ENCODE measurements at places on chromosomes 2 and 18. TPM values are rescaled to one million over a fixed set of nuclear protein-coding genes. Genes with fewer than 3 reads are reported as not detected.

The LRRTM4 gene
- 0.36 TPM for total RNA-seq

- H3K4me3 ChIP-seq: peak overlapping the region; percentile 15
- H3K36me3 ChIP-seq: peaks cover 45% of the 10 kb centered on the region
- H3K27ac ChIP-seq: peak overlapping the region; percentile 100
- peaks cover 57% of the 10 kb centered on the region for H3K4me1 ChIP-seq
- no peaks in the 10 kb centered on the region for H3K27me3 ChIP-seq
Observed at GRCh38 chr2:218282173-218282991, 9.9 kb downstream of the TMBIM1 start.

- H3K4me3 ChIP-seq: no peak overlapping the region
- no peaks in the 10 kb centered on the region for H3K36me3 ChIP-seq
- H3K27me3 ChIP-seq: no peaks in the 10 kb centered on the region
Observed at GRCh38 chr2:120401275-120402066, 55.5 kb downstream of the INHBB start.

DNA sequence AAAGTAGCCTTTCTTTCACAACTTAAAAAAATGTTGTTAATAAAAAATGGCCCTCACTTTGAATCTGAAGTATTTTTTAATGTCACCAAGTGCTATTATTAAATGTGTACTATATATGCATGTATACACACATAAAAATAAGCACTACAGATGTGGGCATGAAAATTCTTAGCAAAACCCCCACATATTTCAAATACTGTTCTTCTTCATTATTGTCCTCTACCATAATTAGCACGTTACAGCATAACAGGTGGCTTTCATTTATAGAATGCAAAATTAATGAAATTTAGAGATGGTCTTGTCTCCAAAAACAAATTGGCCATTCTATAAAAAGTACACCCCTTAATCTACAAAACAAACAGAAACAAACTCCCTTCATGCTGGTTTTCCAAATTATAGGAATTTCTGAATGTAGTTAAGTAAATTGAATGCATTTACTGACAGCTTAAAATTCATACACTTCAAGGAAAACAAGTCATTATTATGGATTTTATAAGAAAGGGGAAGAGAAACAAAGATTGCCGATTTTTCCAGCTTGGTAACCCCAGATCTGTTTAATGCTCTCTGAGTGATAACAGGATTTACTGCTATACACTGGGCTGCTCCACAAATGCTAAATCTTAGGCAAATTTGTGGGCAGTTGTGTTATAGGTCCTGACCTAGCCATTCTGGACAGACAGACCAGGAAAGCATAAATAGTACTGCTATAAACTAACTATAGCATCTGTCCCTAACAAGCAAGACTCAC lies 67.2 kb downstream of the SPRED2 start:
- DNase-seq: no peak
- H3K4me3 ChIP-seq: no peak overlapping the region
- no peak overlapping the region for H3K27ac ChIP-seq

The RAB17 gene
- not detected for total RNA-seq

DNA sequence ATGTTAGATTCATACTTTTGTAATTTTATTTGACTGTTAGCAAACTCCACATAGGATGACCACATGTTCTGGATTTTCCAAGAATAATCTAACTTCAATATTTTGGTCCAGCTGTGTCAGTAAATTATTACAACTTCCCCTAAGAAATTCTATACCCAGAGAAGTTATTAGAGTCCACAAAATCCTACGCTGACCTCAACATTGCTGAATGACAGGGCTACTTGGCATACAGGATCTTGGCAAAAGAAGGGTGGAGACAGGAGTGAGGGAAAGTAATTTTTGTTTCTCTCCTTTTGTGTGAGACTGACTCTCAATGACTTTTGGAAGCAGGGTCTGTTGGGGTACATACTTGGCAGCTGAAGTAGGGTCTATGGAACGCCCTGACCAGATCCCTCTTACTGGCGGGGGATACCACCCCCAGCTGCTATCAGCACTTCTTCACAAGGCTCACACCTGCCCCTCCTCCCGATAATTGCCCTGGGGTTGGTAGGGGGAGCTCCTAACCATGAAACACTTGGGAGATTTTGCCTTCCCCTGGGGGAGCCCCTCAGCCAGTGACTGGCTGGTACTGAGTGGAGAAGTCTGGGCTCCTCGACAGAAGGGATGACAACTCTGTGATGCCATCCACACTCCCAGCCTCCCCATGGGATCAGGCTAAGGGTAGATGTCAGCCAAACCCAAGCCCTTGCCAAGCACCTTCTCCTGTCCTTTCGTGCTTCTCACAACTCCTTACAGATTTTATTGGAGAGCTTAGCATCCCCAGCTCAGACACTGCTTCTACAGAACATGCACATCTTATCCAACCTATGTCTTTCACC lies 110.6 kb upstream of the FHL2 start:
- no peak overlapping the region for H3K4me3 ChIP-seq
- DNase-seq: no peak
- H3K4me1 ChIP-seq: peaks cover 19% of the 10 kb centered on the region
- H3K27me3 ChIP-seq: no peaks in the 10 kb centered on the region
- H3K27ac ChIP-seq: peak overlapping the region; percentile 36

DNA sequence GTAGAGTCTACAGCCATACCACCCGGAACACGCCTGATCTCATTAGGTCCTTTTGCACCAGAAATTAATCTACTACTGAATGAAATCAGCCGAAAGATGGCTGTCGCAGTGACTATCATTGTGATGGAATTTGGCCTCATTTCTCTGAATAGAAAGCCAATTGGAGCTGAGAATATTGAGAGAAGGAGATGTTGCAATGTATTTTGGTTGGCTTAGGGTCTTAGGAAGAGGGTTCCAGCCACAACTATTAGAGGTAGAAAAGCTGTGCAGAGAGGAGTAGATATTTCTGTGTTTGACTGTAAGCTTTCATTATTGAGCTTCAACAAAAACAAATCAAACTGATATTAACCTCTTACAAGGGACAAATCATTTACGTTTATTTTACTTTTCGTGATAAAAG lies 98.1 kb downstream of the THSD7B start:
- H3K4me3 ChIP-seq: no peak overlapping the region
- H3K27ac ChIP-seq: no peak overlapping the region
- H3K4me1 ChIP-seq: no peaks in the 10 kb centered on the region
- H3K36me3 ChIP-seq: no peaks in the 10 kb centered on the region
- DNase-seq: no peak

GRCh38 chr18:54392543-54393023 lies 34.9 kb downstream of the C18orf54 start:
- H3K4me3 ChIP-seq: no peak overlapping the region
- no peaks in the 10 kb centered on the region for H3K36me3 ChIP-seq
- no peak for DNase-seq
- H3K27ac ChIP-seq: no peak overlapping the region

- H3K27me3 ChIP-seq: peaks cover 2% of the 10 kb centered on the region
- H3K4me3 ChIP-seq: no peak overlapping the region
- H3K4me1 ChIP-seq: no peaks in the 10 kb centered on the region
Observed at GRCh38 chr2:238684362-238685326, 163.2 kb upstream of the TWIST2 start.

- no peaks in the 10 kb centered on the region for H3K27me3 ChIP-seq
- peaks cover 4% of the 10 kb centered on the region for H3K4me1 ChIP-seq
- no peak overlapping the region for H3K27ac ChIP-seq
- no peaks in the 10 kb centered on the region for H3K36me3 ChIP-seq
- H3K4me3 ChIP-seq: no peak overlapping the region
Observed at GRCh38 chr2:39234754-39235153, 9.0 kb downstream of the CDKL4 start.

The KYNU gene
- 2.0 TPM for total RNA-seq

The SERPINB5 gene
- not detected for total RNA-seq

- H3K36me3 ChIP-seq: no peaks in the 10 kb centered on the region
- H3K4me3 ChIP-seq: no peak overlapping the region
- no peaks in the 10 kb centered on the region for H3K4me1 ChIP-seq
- H3K27me3 ChIP-seq: peaks cover 2% of the 10 kb centered on the region
Observed at GRCh38 chr18:78006774-78007260, 757.2 kb downstream of the GALR1 start.

- H3K4me1 ChIP-seq: peaks cover 15% of the 10 kb centered on the region
- H3K4me3 ChIP-seq: no peak overlapping the region
- no peaks in the 10 kb centered on the region for H3K27me3 ChIP-seq
- no peak for DNase-seq
Observed at GRCh38 chr2:33090553-33091134, 143.9 kb downstream of the LTBP1 start.

The EMX1 gene
- total RNA-seq: not detected
